Head of caudate nucleus (tissue), 42 donors: ENCODE measurements at places on chromosomes 16 and 17.

GRCh38 chr17:10984220-10984619 is 146.3 kb upstream of the PIRT start:
- DNase-seq = no peak

- DNase-seq = no peak
Observed at GRCh38 chr17:12098568-12098967, 77.9 kb downstream of the MAP2K4 start.

DNA sequence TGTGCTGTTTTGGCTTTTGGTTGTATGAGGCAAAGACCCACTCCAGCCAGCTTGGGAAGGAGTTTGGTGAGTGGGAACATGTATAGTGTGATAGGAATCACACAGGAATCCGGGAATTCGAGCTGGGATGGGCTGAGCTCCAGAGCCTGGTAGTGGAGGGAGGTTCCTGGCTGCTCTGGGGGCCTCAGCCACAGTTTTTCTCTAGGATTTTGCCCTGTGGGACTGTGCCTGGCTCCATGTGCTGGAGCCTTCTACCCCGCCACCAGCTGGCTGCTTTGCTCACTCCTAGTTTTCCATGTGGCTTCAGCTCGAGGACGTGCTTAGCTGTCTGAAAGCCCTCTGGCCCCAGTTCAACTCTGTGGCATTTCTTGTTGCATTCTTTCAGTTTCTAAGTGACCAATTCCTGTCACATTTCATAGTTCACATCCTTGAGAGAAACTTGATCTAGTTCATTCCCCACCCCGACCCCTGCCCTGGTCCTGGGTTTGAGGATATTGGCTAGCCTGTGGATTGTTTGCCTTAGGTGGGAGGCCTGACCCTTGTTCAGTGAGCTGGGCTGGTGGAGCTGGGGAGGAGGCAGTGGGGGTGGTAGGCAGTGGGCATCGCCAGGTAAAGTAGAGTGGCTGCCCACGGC is 5.0 kb downstream of the SEC14L1 start:
- peak; percentile 74 for DNase-seq

- no peak for DNase-seq
Observed at GRCh38 chr17:14845591-14846281, 419.4 kb downstream of the PMP22 start.

GRCh38 chr16:5851393-5851982 is 753.9 kb upstream of the EEF2KMT start:
- no peak for DNase-seq

DNA sequence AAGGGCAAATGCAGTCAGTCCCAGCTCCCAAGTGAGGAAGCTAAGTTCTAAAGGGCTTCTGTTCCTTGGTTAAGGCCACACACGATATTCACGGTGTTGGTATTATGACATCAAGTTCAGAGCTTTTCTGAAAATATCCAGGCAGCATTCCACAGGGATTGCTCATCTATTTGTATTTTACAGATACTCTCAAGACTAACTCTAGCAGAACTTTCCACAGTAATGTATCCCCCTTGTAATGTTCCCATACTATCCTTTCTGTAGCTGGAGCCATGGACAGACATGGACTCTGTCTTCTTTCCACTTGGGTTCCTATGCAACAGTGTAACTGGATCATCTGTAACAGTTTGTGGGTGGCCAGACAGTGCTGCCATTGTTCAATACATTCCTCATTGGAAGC is 13.5 kb downstream of the SDR42E1 start:
- no peak for DNase-seq

- DNase-seq = no peak
Observed at GRCh38 chr17:41792845-41793783, 6.6 kb upstream of the JUP start.

DNA sequence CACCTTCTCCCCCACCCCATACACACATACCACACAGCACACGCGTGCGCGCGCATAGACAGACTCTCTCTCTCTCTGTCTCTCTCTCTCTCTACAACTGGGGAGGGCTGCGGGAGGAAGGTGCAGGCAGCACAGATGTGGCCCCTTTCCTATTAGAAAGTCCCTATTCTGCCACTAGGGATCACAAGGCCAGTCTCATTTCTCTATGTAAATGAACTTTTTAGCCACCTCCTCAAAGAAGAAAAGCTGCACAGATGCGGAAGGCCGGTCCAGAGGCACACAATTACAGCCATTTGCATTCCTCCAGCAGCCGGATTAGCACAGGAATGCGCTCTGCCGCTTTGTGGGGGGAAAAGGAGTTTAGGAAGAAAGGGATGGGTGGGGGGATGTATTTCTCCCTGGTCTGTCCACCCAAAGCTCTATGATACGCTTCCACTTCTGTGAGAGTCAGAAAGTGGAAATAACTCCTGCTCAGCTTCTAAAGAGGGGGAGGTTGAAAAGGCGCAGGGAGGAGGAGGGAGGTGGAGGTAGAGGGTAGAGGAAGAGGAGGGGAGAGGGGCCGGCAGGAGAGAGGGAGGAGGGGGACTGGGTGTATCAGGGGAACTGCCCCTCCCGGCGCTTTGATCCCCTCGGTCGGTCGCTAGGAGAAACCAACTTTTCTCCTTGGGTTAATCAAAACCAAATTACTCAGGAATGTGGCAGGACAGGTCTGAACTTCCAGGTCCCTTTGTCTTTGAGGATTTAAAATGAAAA is 11.7 kb downstream of the ZFHX3 start:
- no peak for DNase-seq

DNA sequence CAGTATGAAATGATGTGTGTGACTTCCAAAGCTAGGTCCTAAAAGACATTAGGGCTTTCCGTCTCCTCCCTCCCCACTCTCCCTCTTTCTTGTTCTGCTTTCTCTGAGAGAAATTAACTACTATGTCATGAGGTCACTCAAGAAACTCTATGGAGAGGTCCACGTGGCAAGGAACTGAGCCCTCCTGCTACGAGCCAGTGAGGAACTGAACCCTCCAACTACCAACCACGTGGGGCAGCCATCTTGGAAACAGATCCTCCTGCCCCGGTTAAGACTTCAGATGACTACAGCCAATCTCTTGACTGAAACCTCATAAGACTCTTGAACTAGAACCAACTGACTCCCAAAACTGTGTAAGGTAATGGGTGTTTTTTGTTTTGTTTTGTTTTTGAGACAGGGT is 4.2 kb upstream of the ALOX15 start:
- DNase-seq = no peak

DNA sequence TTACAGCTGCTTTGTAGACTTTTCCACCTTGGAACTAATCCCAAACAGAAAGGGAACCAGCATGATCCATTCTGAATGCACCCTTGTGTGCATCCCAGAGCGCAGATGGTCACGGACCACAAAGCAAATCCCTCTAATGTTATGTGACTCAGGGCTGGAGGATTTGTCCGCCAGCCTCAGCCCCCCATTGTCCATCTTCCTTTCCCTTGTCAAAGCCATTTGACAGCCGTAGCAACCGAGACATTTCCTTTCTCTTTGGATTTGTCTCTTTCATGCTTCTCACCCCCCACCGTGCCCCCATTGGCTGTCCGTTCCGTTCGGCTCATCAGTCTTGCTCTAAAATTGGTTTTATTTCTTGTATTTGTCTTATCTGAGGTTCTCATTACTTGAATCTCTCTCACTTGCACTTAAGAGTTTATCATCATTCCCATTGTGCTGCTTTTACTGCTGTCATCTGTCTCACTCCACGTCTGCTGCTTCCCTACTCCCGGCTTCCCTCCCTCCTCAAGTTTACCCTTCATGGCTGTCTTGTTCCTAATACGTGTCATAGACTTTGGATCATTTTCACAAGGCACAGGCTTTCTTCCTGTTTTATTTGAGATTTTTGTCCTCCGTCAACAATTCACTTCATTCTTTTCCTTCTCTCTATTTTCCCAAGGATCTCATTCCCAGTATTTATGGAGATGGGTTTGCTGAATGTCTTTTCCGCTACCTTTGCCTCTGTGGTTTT is 163.4 kb upstream of the ERCC4 start:
- DNase-seq = no peak

DNA sequence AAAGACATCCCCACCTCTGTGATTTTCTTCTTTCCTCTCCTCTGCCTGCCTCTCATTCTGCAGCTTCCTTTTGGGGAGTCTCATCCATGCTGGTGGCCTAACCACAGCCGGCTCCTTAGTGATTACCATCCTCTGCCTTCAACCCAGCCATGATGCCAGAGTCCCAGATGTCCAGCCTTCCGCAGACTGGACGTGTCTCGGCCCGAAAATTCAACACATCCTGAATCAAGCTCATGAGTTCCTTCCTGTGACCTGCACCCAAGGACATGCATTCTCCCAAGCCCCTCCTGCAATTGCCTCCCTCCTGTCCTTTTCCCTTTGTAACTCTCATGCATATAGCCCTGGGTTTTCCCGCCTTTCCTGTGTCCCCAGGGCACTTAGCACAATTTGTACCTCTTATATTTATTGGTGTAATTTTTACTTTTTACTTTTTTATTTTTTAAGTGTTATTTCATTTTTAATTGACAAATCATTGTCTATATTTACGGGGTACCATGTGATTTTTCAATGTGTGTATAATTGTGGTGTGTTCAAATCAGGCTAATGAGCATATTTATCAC is 1.2 kb upstream of the SLC13A5 start:
- DNase-seq = no peak

- no peak for DNase-seq
Observed at GRCh38 chr16:53511403-53512280, 8.6 kb upstream of the AKTIP start.

- DNase-seq = no peak
Observed at GRCh38 chr17:67506966-67507365, 129.9 kb downstream of the PITPNC1 start.

- DNase-seq = no peak
Observed at GRCh38 chr16:79150632-79151310, 449.8 kb downstream of the MAF start.

GRCh38 chr17:65163990-65164495 is 26.9 kb downstream of the RGS9 start:
- DNase-seq = no peak

GRCh38 chr17:60332574-60332973 is 59.4 kb downstream of the USP32 start:
- no peak for DNase-seq

DNA sequence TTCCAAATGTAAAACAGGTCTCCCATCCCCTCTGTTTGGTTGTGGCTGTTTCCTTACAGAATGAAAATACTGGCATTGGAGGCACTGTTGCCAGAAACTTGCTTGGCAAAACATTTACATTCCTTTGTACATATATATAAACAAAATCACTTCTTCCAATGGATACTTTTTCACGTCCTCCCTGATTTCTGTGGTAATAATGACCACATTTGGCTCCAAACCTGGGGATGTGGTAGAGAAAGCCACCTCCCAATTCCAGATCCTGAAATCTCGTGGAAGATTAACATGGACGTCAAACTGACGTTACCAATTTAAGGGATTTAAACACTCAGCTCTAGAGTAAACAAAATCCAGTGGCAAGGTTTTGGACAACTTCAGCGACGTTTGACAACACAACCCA is 370.8 kb upstream of the ZFHX3 start:
- no peak for DNase-seq

DNA sequence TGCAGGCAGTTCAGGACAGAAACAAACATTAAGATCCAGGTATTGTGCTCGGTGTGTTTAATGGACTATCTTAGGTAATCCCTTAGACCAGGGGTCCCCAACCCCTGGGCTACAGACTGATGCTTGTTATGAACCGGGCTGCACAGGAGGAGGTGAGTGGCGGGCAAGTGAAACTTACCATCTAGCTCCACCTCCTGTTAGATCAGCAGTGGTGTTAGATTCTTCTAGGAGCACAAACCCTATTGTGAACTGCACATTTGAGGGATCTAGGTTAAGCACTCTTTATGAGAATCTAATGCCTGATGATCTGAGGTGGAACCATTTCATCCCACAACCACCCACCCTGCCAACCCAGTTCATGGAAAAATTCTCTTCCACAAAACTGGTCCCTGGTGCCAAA is 37.8 kb upstream of the ASIC2 start:
- DNase-seq = no peak

DNA sequence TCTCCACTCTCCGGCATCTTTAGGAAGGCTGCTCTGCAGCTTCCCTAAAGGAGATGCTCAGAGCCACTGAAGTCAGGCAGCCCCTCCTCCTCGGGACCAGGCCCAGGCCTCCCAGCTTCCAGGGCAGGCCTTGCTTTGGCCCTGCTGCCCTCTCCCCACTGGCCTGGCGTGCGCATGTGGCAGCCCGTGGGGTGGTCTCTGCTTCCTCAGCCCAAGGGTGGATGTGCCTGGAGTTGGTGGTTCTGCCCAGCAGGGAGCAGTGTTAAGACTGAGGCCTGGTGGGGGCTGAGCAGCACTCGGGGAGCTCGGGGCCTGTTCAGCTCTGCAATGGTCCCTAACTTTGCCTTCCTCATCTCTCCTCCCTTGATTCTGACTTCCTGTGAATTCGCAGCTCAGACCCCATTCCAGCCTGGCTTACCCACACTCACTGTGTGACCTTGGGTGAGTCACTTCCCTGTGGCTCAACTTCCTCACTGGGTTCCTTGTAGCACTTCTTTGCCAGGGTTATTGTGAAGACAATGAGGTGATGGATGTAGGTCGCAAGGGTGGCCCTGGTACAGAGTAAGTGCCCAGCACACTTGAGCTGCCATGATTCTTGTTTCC is 63.2 kb downstream of the NKD1 start:
- DNase-seq = no peak

- no peak for DNase-seq
Observed at GRCh38 chr17:36765436-36766043, 164.2 kb downstream of the MRM1 start.

DNA sequence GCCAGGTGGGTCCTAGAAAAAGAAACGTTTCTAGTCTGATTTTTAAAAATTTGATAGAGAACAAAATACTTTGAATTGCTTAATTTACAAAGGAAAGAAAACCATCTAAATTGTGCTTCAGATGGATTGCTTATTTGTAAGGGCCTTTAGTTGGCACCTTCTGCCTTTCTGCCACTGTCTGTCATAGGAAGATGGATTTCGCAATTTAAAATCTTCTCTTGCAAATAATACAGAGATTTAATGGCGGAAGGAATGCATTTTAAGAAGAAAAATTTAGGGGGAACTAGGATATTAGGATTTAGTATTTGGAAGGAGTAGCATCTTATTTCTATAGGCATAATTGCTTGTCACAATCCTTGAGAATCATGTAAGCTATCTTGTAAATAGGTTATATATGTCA is 175.5 kb upstream of the RBL2 start:
- DNase-seq = no peak

GRCh38 chr17:8189041-8189710 is 804 bp downstream of the BORCS6 start:
- DNase-seq = no peak

- no peak for DNase-seq
Observed at GRCh38 chr16:54750249-54750648, 180.4 kb upstream of the IRX5 start.

DNA sequence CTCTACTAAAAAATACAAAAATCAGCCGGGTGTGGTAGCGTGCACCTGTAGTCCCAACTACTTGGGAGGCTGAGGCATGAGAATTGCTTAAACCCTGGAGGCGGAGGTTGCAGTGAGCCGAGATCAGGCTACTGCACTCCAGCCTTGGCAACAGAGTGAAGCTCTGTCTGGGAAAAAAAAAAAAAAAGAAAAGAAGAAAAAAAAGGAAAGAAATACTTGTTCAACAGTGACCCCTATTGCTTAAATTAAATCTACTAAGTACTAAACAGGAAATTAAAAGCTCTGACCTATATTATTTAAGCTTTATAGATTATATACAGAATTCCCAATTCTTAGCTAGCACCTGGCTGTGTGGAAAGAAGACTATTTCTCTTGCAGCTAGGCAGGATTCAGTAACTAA is 48.9 kb downstream of the FBXL20 start:
- DNase-seq = no peak

GRCh38 chr16:23245268-23245667 is 56.8 kb upstream of the SCNN1B start:
- DNase-seq = no peak

GRCh38 chr17:58232707-58233156 is 5.7 kb upstream of the LPO start:
- DNase-seq = peak; percentile 67
